ENCODE measurements at places on chromosomes 1 and 21.
A peak's percentile ranks its signal among the peaks of the same experiment; 100 is the strongest.

DNA sequence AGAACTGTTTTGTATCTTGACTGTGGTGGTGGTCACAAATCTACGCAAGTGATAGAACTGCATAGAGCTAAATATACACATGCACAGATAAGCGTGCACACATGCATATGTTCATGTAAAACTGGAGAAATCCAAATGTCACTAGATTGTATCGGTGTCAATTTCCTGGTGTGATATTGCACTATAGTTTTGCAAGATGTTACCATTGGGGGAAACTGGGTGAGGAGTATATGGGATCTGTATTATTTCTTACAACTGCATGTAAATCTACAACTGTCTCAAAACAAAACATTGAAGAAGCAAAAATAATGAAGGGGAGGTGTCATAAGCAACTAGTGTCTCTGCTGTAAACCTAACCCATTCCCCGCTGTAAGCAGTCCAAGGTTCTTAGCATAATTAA, 30.2 kb downstream of the FAM163A start:
- DNase-seq = no peak

GRCh38 chr1:202589190-202589930, 120.9 kb downstream of the SYT2 start:
- DNase-seq = peak; percentile 66

- no peak for DNase-seq
These were observed 54.6 kb upstream of the DEPDC1 start for GRCh38 chr1:68551459-68551858.

- no peak for DNase-seq
These were observed 52.1 kb downstream of the SYDE2 start for GRCh38 chr1:85148524-85149250.

- no peak for DNase-seq
These were observed 24.3 kb upstream of the APP start for GRCh38 chr21:26194811-26195251.

GRCh38 chr1:54777431-54777830, 13.1 kb upstream of the PARS2 start:
- no peak for DNase-seq

DNA sequence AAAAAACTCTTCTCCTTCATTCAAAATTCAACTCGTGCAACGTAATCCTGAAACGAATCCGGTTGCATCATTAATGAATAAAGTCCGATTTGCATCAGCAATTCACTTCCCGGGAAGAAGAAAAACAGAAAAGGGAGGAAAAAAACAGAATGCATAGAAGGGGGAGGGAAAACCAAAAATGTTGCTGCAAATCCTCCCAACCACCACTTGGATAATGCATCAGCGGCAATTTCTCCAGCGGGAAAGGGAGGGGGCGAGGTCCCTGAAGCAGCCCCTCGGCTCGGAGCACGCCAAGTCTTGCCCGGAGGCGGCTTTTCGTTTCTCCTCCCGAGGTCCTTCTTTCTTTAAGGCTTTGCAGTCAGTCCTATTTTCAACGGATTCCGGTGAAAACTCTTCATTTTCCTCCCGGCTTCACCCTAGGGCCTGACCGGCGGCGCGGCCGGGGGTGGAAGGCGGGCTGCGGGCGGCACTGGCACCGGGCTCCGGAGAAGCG, 723 bp downstream of the CDC42BPA start:
- DNase-seq = no peak

DNA sequence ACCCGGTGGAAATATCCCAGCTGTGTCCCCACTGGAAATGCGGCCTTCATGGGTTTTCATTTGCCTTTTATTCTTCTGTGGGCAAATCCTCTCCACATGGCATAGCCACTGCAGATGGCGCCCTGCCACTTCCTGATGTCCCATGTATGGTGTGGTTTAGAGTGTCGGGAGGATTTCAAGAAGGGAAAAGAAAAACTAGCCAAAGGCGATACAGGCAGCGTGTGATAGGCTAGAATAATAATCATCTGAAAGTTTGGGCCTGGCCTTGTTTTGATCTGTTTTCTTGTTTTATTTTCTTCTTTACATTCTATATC, 123.6 kb downstream of the PEX14 start:
- DNase-seq = no peak

DNA sequence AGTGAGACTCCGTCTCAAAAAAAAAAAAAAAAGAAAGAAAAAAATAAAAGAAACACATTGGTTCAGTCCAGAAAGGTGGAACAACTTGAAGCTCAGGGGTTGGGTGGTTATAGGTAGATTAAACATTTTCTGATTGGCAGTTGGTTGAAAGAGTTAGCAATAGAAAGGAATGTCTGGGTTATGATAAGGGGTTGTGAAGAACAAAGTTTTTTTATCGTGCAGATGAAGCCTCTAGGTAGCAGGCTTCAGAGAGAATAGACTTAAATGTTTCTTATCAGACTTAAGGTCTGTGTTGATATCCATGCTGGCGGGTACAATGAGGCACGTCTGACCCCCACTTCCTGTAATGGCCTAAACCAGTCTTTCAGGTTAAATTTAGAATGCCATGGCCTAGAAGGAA, 45.0 kb upstream of the PDE9A start:
- DNase-seq = no peak

- DNase-seq = peak; percentile 56
These were observed 52.4 kb upstream of the H6PD start for GRCh38 chr1:9181990-9182783.

GRCh38 chr1:239815074-239815473, 276.6 kb upstream of the FMN2 start:
- no peak for DNase-seq

- no peak for DNase-seq
These were observed 71.9 kb downstream of the NAV1 start for GRCh38 chr1:201610858-201611257.

DNA sequence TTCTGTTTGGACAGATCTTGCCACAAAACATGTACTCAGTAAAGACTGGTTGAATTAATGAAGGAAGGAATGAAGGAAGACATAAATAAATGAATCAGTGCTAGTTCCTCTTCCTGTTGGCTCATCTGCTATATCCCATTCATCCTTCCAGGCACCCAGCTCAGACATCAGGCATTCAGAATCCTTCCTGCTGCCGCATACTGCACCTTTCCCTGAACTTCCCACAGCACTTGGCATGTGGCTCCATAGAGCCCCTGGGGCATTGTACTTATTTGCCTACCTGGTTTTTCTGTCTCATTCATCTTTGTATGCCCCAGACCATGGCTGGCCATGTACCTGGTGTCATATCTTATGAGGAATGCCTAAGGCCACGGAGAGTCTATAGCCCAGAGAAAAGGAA, 34.4 kb upstream of the ZNF648 start:
- no peak for DNase-seq

- no peak for DNase-seq
These were observed 39.6 kb upstream of the LBR start for GRCh38 chr1:225467193-225468020.

GRCh38 chr1:201085902-201086735, 26.1 kb downstream of the CACNA1S start:
- DNase-seq = no peak

DNA sequence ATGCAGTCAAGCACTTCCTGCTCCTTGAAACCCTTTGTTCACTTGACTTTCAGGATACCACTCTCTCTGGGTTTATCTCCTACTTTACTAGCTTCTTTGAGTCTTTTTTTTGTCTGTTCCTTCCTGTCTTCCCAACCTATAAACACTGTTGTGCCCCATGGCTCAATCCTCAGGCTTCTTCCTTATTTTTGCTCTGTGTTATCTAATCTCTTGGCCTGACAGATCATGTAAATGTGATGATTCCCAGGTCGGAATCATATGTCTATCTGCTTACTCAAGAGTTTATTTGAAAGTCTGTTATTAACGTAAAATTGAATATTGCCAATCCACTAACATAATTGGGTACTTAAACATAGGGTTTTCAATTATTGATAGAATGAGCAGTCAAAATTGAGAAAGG, 171.7 kb upstream of the ST6GALNAC5 start:
- no peak for DNase-seq

GRCh38 chr1:112666946-112667345, 7.5 kb upstream of the MOV10 start:
- DNase-seq = no peak

GRCh38 chr1:93588206-93588605, 93.4 kb downstream of the BCAR3 start:
- DNase-seq = no peak

DNA sequence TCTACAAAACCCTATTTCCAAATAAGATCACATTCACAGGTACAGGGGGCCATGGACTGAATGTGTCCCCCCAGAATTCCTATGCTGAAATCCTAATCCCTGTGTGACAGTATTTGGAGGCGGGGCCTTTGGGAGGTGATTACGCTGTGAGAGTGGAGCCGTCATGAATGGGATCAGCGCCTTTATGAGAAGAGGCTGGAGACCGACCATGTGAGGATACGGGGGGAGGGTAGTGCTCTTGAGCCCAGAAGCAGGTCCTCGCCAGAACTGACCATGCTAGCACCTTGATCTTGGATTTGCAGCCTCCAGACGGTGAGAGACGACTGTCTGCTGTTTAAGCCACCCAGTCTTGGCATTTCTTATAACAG, 23.8 kb upstream of the KIF26B start:
- DNase-seq = no peak

DNA sequence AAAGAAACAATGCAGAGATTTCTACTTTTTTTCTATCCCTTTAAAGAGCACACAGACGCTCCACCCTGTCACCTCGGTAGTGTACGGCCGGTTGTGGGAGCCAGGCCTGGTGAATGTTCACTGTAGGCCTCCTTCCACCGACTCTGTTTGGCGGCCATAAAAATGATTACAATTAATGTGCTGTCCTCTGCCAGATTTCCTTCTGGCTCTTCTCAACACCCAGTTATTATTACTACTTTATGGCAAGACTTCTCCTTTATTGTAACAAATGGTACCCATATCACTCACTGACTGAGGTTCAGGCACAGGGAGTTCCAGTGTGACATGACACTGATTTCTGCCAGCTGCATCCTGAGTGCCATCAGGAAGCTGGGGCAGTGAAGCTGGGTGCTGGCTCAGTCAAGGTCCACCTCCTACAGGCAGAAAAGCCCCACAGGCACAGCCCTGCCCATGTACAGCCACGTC, 37.4 kb downstream of the GPR161 start:
- no peak for DNase-seq

- no peak for DNase-seq
These were observed 62.8 kb downstream of the SAMSN1 start for GRCh38 chr21:14483296-14483695.

GRCh38 chr1:80962564-80962963, 838.2 kb upstream of the ADGRL2 start:
- no peak for DNase-seq

- DNase-seq = no peak
These were observed 2.8 kb upstream of the CAPN9 start for GRCh38 chr1:230744382-230744781.

DNA sequence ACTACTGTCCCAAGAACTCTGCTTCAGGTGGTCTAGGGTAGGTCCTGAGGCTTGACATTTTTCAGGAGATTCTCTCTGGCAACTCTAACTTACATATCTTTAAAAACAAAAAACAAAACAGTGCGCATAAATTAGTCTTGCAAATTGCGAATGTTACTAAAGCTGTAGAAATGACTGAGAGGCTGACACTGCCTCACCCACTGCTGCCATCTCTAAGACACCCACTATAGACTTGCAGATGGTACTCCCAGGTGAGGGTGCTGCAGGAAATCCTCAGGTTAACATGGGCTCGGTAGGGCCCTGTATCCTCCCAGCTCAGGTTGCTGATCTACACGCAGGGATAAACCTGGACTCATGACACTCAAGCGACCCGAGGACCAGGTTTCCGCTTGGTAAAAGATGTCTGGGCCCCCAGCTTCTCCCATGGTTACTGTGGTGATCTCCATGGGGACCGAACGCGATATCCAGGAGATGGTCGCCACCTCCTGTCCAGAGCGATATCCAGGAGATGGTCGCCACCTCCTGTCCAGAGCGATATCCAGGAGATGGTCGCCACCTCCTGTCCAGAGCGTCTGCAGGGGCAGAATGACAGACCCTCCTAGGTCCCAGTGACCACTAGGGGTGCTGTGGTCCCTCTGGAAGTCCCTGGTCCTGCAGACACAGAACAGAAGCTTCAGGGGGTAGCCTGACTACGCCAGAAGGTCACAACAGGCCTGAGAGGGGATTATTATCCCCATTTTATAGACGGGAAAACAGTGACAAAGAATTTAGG, 16.2 kb upstream of the LY9 start:
- no peak for DNase-seq

DNA sequence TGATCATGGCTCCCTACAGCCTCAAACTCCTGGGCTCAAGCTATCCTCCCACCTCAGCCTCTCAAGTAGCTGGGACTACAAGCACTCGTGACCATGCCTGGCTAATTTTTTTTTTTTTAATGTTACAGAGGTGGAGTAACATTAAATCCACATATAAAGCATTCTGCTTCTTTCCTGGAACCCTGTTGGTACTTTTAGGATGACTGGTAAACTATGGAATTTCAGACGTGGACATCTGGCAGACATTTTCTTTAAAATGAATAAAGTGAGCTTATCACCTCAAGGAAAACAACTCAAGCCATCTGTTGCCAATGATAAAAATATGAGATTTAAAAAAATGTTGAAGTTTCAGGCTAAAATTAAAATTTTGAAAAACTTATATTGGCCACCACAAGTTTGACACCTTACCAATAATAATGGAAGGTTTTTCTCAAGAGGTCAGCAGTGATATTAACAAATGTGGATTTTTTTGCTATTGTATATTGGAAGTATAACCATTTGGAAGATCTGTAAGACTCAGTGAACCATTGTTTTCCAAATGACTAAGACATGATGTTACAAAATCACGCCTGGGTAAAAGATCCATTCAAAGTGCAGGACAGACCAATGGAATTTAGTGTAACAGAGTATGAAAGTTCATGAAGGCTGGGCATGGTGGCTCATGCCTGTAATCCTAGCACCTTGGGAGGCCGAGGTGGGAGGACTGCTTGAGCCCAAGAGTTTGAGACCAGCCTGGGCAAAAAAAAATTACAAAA, 52.7 kb upstream of the EIF4G3 start:
- no peak for DNase-seq

GRCh38 chr1:20704390-20705202, 13.2 kb downstream of the KIF17 start:
- no peak for DNase-seq

GRCh38 chr21:15730484-15731242, 881 bp downstream of the USP25 start:
- peak; percentile 84 for DNase-seq

DNA sequence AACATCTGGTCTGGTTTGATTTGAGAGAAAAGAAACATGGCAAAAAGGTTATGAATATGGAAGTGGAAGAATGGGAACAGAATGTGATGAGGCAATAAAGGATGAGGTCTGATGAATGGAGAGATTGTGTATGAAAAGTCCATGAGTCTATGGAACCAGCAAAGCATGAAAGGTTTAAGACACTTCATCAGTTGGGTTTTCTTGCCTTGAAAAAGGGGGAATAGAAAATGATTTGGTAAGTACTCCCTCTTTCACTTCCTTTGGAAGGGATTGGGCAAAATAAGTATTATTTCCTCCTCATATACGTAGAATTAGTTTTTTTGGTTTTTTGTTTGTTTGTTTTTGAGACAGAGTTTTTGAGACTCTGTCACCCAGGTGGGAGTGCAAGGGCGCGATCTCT, 155.8 kb downstream of the TRIM33 start:
- no peak for DNase-seq

GRCh38 chr1:212710566-212710965, 10.9 kb upstream of the BATF3 start:
- no peak for DNase-seq

- no peak for DNase-seq
These were observed 218.0 kb downstream of the RGS7 start for GRCh38 chr1:241139047-241139446.

Data from right kidney (tissue), 9 donors.